ENCODE measurements at places on chromosomes 4 and X.

DNA sequence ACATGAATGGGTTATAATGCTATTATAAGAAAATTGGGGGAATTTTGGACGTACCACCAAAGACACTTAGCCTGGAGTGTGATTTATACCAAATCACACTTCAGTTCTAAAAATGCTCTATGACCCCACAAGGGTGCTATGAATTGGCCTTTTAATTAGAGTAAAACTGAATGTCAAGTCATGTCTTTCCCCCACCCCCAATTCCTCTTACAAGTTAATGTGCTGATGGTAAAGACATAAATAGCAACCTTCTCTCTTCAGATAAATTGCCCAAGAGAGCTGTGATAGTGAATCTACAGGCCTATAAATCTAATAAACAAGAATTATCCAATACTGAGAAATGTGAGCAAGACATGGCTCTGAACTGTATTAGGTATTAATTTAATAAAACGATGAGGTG, 78.8 kb downstream of the RNF150 start:
- no peak for DNase-seq

DNA sequence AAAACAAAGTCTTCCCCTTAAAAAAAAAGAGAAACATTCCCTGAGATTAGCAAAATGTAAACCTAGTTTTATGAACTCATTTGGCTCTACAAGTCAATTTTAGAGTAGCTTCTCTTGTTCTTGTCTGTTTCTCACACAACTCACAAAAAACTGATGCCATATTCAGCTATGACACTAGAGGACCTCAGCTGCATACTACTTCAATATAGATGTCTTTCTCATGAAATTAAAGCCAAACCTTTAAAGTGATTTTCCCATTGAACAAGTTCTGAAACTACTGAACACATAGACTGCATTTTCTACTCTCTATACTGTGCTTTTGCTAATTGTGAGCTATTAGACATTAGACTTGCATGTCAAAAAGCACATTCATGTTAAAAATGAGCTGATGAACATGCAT, 49.8 kb downstream of the TBCK start:
- peak; percentile 34 for DNase-seq

DNA sequence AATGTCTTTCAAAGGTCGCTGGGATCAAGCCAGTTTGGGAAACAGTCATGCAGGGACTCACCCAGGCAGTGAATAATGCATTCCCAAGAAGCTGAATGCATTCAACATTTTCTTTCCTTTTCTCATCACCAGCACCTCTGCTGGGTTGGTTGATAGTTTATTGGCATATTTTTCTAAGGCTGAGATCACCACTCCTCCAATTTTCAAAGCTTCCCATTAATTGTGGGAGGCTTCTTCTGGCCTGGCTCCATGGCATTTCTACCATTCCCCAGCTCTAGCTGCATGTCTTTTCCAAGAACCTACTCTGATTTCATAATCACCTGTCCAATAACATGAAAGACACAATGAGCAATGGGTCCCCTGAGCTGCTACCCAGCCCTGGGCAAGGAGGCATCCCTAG, 35.8 kb downstream of the CHRDL1 start:
- DNase-seq, result no peak

DNA sequence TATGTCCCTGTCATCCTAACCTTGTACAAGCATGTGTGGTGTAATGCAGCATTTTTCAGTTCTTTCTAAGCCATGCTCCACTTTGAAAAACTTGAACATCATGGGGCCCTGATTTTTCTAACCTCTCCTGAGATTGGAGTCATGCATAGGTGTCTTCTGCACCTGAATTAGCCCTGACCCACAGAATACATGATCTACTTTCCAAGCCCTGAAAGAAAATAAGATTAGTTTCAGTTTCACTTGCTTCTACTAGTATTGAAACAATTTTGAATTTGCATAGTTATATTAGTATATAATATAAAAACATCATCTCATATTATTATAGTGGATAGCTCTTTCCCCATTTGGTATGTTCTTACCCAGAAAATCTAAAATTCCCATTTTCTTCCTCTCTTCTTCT, 178.2 kb downstream of the HS3ST1 start:
- DNase-seq, result no peak

DNA sequence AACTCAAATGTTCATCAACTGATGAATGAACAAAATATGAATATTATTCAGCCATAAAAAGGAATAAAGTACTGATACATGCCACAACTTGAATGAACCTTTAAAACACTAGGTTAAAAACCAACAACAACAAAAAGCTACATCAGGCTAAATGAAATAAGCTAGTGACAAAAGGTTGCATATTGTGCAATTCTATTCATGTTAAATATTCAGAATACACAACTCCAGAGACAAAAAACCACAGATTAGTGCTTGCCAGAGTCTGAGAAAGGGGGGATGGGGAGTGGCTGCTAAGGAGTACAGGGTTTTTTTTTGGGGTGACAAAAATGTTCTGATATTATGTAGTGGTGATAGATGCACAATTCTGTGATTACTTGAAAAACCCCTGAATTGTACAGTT, 58.5 kb downstream of the HAUS3 start:
- no peak for DNase-seq

- DNase-seq, result peak; percentile 39
Measured at GRCh38 chr4:107780665-107781064, 44.1 kb upstream of the SGMS2 start.

DNA sequence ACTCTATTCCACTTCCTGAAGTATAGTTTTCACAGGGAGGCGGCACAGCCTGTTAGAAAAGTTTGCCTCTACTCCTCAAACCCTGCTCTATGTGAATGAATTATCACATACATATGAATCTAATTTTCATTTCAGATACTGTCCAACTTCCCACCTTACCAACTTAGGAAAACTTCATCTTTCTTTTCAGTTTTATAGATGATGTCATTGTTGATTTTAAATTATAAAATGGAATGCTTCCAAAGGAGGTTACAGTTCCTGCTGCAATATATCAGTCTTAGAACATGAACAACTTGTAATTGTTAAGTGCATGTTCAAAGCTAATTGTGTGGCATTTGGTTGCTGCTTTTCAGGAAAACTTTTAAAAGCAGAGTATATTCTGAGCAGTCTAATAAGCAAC, 92.4 kb downstream of the NEUROG2 start:
- DNase-seq, result no peak

DNA sequence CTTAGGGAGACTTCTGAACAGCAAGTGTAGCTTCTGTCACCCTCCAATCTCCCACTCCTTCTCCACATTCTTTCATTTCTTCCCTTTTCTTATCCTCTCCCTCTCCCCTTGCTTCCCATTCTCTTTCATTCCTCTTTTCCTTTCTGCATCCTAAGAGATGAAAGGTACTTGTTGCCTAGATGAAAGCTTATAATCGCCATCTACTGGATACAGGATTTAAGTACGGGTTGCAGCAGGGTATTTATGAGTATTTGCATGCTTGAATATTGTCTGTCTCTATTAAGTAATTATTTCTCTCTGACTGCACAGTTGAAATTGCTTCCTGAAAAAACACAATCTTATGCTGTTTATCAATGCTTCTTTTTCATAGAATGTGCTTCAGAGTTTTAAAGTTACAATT, 174.0 kb upstream of the TENT5D start:
- no peak for DNase-seq
